Hematopoietic multipotent progenitor cell treated with erythropoietin and hydrocortisone succinate and interleukin-3 and kit ligand, for 17 days (in vitro differentiated cells): ENCODE measurements at places on chromosomes 11 and 22.

- DNase-seq: no peak
Measured at GRCh38 chr11:41872870-41873269, 413.4 kb upstream of the LRRC4C start.

GRCh38 chr11:94638902-94639373 lies 71.8 kb downstream of the PIWIL4 start:
- DNase-seq: no peak

- no peak for DNase-seq
Measured at GRCh38 chr11:58905011-58905720, 34.1 kb upstream of the GLYATL1 start.

DNA sequence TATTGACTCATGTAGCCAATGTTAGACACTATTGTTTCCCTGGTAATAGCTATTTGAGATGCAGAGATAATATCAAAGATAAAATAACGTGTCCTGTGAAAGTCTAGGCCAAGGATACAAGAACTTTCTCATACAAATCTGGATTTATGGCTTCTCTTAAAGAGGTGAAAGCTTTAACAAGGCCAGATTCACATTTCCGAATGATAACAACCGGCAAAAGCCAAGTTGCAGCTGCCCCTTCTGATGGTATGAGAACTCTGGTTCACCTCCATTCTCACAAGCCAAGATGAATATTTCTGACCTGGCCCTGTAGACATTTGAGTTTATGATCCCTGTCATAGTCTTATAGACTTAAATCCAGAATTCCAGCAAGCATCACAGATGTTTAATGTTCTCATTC lies 230.4 kb upstream of the ZC3H12C start:
- no peak for DNase-seq

GRCh38 chr22:19807914-19808872 lies 46.5 kb downstream of the GNB1L start:
- DNase-seq: no peak

DNA sequence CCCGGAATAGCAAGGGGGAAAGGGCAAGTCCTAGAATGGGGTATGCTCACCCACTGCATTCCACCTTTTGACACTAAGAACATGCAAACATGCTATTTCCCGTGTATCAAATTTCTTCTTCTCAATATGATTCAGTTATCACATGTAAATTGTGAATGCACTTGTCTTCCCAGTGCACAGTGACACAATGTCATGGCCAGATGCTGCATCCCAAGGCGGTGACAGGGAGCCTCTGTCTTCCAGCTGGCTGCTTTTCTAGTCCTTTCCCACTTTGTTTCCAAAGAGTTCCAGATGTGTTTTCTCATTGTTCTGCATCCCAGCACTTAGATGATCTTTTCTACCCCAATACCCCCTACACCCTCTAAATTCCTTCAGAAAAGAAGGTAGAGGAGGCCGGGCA lies 12.4 kb downstream of the SLC25A18 start:
- no peak for DNase-seq

GRCh38 chr11:45800261-45800660 lies 4.7 kb upstream of the SLC35C1 start:
- no peak for DNase-seq

- DNase-seq: no peak
Measured at GRCh38 chr22:49340406-49340805, 487.3 kb downstream of the BRD1 start.

DNA sequence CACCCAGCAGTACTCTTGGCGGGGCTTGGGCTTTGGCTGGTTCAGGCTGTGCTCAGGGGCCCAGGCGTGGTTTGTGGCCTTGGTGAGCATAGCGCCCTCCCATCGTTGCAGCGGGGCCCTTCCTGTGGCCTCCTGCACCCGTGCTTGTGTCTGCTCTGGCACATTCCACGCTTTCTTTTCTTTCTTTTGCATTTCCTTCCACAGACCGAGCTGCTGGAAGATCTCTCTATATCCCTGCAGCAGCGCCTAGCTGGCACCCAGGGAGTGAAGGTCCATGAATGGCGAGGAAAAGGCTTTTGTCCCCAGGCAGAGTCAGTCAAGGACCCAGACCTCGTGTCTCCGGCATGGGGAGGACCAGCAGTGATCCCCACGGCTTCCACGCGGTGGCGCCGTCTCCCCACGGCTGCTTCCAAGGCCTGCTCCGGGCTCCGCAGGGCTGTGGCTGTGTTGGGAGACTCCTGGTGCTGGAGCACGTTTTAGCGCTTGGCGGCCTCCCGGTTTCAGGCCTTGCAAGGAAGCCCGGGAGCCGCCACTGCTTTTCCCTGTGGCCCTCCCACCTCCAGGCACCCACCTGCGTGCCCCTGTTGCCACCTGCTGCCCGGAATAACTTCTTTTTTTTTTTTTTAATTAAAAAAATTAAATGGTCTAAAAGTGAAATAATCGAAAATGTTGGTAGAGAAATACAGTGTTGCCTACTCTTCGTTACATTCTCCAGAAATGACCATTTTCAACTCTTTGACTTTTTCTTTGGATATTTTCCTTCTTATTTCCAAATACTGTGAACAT lies 28.5 kb downstream of the GLB1L2 start:
- peak; percentile 7 for DNase-seq

GRCh38 chr11:133710681-133711240 lies 134.6 kb downstream of the SPATA19 start:
- DNase-seq: no peak

- DNase-seq: peak; percentile 29
Measured at GRCh38 chr11:93895106-93895862, 44.9 kb upstream of the VSTM5 start.
